A549 treated with DMSO at 1 μM for 4 hours (cell line): ENCODE measurements at places on chromosomes 5 and 9. TPM values are rescaled to one million over a fixed set of nuclear protein-coding genes. Genes with fewer than 3 reads are reported as not detected.

The ZBED3 gene
- 2.9 to 4.5 TPM (median 2.9 TPM) in 5 replicates for total RNA-seq

The CCNJL gene
- total RNA-seq: 11.2 to 14.0 TPM (median 12.4 TPM) in 5 replicates

The NUTM2G gene
- 0.03 TPM in 1 of 5 replicates, not detected in the others for total RNA-seq

The NIPAL4 gene
- 10.1 to 16.2 TPM (median 11.0 TPM) in 5 replicates for total RNA-seq

The LCN15 gene
- total RNA-seq: not detected in 5 replicates

The NACC2 gene
- total RNA-seq: 23.6 to 33.2 TPM (median 31.2 TPM) in 5 replicates

The C5orf52 gene
- total RNA-seq: not detected in 5 replicates

The WNT8A gene
- not detected in 5 replicates for total RNA-seq

The KIF20A gene
- 43.0 to 53.6 TPM (median 47.9 TPM) in 5 replicates for total RNA-seq

The EGFL7 gene
- total RNA-seq: 41.7 to 60.0 TPM (median 50.7 TPM) in 5 replicates

The LCN12 gene
- 0.95 to 1.9 TPM (median 1.4 TPM) in 5 replicates for total RNA-seq

The ANKRD55 gene
- total RNA-seq: 0.05 TPM in 1 of 5 replicates, not detected in the others

The MYO10 gene
- total RNA-seq: 67.4 to 95.9 TPM (median 83.8 TPM) in 5 replicates

The QSOX2 gene
- total RNA-seq: 25.7 to 31.0 TPM (median 29.4 TPM) in 5 replicates

The TLE4 gene
- 12.9 to 18.1 TPM (median 14.2 TPM) in 5 replicates for total RNA-seq

The PSMB7 gene
- 308 to 376 TPM (median 328 TPM) in 5 replicates for total RNA-seq

The STPG3 gene
- total RNA-seq: not detected in 5 replicates

The OR2V1 gene
- not detected in 5 replicates for total RNA-seq

The PPP2R2B gene
- total RNA-seq: 0.13 to 0.16 TPM (median 0.15 TPM) in 4 of 5 replicates, not detected in the other

The ORM2 gene
- not detected in 5 replicates for total RNA-seq

The EIF4E1B gene
- total RNA-seq: not detected in 5 replicates
